ENCODE measurements at places on chromosomes 1 and 21.

GRCh38 chr1:8646996-8647395 is 170.4 kb downstream of the RERE start:
- no peak for DNase-seq

DNA sequence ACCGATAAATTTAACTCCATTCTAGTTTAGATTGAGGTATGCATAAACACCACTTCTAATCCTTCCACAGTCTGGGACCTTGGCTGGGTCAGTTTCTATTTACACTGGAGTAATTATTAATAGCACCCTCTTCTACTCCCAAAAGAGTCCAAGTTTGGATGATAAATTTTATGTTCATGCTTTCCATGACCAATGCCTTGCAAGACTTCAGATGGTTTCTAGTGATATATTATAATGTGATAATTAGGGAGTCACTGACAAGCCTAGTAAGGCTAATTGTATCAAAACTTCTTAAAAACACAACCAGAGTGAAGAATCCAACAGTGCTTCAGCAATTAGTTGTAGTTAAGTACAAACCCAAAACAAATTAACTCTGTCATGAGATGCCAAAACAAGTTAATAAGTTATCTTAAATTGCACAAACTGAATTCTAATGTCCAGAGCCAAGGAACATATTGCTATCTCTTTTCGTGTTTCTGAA is 489.6 kb downstream of the TTLL7 start:
- no peak for DNase-seq

GRCh38 chr1:56820755-56821461 is 1.7 kb upstream of the FYB2 start:
- no peak for DNase-seq

DNA sequence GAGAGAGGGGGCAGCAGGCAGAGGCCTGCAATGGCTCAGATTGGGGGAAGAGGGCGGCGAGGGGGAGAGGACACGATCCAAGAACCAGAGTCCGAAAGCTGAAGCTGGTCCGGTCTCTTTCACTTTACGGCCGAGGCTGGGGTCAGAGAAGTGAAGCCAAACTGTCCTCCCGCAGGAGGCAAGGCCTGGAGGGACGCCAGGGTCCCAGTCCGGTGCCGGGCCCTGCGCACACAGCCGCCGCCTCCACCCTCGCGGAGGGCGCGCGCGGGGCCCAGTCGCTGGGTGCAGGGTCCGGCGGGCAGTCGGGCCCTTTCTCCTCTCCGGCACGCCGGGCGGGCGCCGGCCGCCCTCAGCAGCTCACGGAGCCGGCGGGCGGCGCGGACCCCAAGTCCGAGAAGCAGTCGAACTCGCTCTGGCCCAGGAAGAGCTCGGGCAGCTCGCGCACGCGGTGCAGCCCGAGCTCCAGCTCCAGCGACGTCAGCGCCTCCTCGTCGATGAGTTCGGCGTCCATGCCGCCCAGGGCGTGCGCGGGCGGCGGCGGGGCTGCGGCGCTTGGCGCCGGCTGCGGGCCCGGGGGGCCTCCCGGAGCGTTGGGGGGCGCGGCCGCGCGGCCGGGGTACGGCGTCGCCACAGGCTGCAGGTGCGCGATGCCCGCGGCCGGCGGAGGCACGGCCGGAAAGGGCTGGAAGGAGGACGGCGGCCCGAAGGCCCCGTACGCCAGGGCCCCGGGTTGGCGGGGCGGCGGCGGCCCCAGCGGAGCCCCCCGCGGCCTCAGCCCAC is 749 bp downstream of the CITED4 start:
- DNase-seq, result no peak

DNA sequence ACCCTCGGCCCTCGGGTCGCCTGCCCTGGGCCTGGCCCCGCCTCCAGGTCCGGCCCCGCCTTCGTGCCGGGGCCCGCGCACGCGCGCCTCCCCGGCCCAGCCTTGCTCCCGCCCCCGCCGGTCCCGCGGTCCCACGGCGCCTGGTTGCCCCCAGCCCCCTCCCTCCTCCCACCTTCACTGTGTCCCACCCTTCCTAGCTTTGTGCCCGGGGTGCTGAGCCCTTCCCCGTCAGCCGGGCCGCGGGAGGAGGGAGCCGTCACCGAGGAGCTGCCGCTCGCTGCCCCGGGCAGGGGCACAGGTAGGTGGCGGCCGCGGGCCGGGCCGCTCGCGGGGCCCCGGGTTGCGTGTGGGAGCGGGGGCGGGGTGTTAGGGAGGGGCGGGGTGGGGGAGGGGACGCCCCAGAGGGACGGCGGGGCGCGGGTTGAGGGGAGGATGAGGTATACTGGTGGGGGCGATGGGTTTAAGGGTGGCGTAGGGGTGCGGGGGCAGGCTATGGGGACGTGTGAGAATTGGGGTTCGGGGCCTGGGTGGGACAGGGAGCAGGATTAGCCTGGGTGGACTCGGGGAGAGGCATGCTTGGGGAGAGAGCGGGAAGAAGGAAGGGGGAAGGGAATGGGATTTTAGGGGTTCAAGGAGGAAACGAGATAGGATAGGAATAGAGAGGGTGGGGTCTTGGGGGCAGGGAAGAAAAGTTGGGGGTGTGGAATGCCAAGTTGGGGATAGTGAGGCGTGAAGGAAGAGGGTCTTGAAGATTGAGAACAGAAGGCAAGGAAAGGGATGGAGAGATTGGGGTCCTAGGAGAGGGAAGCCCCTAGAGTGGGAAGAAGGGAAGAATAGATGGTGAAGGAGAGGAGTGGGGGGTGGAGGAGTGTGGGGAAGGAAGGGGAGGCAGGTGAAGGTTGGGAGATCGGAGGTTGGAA is at the start of gene LRRC42:
TSS of gene LRRC42 (plus strand) at position 99 of the 920 bp plus-strand sequence. CDS start 5,650 bp downstream, outside the sequence.
- DNase-seq, result no peak

- no peak for DNase-seq
Observed at GRCh38 chr1:18949686-18950400, 6.6 kb downstream of the IFFO2 start.

DNA sequence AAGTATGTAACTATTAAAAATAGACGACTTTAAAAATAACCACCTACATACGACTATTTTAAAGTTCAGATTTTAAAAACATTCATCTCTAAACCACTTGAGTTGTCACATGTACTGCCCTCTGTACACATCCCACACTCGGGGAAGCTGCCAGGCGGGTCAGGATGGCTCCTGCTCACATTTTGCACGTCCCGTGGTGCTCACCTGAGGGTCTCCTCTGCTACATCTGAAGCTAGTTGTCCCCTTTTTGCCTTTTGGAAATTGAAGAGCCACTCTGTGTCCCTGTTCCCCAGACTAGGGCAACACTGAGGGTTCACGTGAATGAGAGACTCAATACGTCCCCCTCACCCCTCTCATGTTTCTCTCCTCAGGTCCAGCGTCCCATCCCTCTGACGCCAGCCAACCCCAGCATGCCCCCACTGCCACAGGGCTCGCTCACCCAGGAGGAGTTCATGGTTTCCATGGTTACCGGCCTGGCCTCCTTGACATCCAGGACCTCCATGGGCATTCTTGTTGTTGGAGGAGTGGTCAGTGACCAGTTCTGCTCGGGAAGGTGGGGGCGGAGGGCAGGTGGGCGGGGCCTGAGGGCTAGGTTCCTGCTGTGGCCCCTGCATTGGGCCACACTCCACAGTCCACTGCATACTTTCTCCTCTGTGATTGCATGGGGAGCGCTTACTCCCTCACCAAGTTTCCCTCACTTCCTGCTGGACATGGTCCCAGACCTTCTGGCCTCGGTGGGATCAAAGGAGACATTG is 13.0 kb upstream of the MIIP start:
- no peak for DNase-seq

DNA sequence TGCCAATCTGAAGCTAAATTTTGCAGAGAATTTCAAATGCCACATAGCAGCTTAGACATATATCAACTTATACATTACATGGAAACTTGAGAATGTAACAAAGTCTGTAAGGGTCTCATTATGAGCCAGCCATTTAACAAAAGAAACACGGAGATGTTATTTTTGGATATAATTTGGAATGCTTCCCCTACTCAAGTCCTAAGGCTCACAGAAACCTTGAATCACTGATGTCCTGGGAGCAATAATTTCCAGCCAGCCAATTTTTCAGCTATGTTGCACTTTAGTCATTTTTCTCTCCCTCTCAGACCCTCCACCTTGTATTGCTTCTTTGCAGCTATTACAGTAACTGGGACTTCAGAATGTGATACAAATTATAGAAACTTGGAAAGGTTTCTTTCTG is 56.9 kb downstream of the EIF2B3 start:
- DNase-seq, result no peak

- no peak for DNase-seq
Observed at GRCh38 chr1:242784084-242784483, 259.6 kb upstream of the PLD5 start.

GRCh38 chr1:210800301-210800700 is 333.6 kb downstream of the KCNH1 start:
- DNase-seq, result no peak

DNA sequence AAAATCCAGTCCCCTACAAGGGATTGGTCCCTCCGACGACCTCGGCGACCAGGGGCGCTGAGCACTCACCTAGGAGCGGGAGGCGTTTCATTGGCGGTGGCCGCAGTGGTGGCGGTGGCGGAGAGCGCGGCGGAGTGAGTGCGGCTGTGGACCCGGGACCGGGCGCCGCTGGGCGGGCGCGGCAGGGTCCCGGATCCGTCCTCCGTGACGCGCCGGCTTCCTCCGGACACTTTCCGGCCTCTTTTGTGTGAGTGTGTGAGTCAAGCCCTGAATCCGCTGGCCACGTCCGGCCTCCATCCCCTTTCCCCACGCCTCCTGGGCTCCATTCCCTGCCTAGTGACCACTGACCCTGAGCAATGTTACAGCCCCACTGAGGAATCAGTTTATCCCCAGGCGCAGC is at the start of gene ADGRL4:
TSS of gene ADGRL4 (minus strand) at position 167 of the 400 bp plus-strand sequence. CDS start at position 91, 76 bp downstream.
- DNase-seq, result no peak

DNA sequence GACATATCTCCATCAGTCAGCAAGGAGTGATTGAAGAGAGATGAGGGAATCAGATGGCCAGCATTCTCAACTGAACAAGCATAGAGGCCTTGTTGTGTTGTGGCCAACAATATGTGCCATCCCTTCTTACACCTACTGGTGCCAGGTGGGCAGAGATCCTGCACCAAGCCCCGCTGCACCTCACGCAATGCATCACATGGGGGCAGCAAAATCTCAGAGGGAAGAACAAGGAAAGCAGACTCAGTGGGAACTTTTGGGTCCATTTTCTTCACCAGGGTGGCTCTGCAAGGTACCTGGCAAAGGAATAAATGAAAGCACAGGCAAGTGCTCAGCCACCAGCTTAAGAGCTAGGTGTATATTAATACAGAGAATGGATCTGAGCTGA is 33.2 kb downstream of the HSD3B2 start:
- no peak for DNase-seq

DNA sequence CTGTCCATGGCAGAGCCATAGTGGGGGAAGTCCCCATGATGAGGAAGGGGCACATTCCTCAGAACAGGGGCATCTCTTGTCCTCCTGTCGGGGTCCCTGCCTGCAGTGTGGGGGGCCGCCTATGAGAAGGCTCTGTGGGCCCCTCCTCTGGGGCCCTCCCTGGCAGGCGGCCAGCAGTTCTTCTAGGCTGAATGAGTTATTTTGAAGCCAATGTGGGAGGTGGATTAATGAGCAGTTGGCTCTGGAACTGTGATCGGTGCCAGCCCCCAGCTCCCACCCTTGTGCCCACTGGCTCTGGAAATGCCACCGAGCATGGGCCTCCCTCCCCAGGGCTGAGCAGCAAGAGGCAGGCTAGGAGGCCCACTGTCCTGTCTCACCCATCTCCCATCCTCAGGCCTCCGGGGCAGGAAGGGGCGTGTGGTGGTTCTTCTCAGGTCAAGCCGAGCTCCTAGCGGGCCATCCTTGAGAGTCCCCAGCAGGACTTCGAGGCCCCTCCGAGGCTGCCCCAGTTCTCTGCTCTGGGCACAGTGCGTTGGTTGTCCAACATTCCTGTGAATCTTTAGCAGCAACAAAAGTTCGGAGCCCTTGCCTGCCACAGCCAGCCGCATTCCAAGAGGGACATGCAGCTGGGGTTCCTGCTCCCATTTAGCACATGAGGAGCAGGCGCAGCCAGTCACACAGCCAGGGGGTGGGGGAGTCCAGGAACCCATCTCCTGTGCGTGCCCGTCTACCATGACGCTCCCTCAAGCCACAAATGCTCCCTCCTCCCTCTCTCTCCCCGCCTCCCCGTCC is 57.2 kb downstream of the EDN2 start:
- no peak for DNase-seq

DNA sequence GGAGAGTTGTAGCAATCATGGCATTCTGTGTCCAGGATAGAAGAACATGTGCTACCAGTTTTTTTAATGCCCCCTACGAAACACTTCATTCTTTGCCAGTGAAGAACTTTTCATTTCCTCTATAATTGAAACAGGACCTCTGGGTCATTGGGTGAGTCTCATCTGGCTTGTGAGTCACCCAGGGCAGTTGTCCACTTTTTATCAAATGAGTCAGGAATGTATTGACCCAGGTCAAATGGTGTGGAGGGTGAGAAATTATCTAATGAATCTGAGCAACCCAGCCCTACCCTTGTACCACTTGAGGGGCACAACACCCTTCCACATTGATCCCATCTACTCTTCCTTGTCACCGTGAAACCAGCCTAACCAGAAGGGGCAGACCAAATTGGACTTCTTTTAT is 417.3 kb upstream of the PROX1 start:
- no peak for DNase-seq

DNA sequence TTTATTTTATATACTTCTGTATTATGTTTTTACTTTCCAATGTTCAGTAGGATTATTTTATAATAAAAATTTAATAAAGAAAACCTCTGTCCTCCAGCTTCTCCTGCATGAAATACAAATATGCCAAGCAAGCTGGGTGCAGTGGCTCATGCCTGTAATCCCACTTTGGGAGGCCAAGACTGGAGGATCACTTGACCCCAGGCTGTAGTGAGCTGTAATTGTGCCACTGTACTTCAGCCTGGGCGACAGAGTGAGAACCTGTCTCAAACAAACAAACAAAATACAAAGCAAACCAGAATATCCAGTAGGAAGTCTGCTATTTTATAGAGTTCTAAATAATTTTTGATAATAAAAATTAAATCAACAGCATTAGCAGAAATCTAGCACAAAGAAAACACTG is 168.8 kb downstream of the EIF4G3 start:
- DNase-seq, result no peak

DNA sequence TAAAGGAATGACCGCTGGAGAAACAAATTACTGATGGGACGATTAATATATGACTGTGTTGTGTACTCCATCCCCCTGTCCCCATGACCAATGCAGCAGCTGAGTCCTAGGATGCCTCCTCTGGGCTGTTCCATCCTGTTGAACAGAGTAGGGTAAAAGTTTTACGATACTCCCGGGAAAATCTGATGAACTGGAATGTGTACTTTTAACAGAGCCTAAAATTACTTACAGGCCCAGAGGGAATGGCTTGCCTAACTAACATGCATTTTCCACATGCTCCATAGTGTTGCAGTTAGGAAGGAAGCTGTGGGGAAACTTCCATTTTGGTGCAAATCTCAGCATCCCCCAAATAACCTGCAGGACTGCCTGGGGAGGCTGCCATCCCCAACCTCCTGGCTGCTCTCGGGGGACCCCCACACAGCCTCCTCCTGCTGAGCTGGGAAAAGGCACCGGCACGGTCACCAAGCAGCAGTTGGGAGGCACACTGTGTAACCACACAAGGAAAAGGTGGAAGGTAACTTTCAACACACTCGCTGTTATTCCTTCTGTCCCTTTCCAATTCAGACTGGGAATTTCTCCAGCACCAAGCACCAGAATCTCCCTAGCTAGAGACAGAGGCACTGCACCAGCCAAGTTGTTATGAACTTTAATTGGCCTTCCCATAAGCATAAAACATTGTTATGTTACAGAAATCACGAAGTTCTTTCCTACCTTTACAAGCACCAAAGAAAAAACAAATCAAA is 97.2 kb downstream of the BCAR3 start:
- DNase-seq, result no peak

GRCh38 chr1:92872719-92873118 is 40.9 kb downstream of the RPL5 start:
- DNase-seq, result no peak
